ENCODE measurements at places on chromosomes 11 and 22. TPM values are rescaled to one million over a fixed set of nuclear protein-coding genes. Genes with fewer than 3 reads are reported as not detected.

GRCh38 chr11:69383372-69384250 is 89.7 kb downstream of the MYEOV start:
- H3K4me3 ChIP-seq, result no peak overlapping the region
- H3K27ac ChIP-seq, result no peak overlapping the region
- no peaks in the 10 kb centered on the region for H3K36me3 ChIP-seq
- H3K4me1 ChIP-seq, result no peaks in the 10 kb centered on the region
- H3K27me3 ChIP-seq, result no peaks in the 10 kb centered on the region
- no peak for DNase-seq

GRCh38 chr11:58580311-58580710 is 1.4 kb downstream of the ZFP91 start:
- peak overlapping the region; percentile 94 for H3K27ac ChIP-seq
- no peak for DNase-seq
- H3K27me3 ChIP-seq, result no peaks in the 10 kb centered on the region
- peaks cover 57% of the 10 kb centered on the region for H3K4me1 ChIP-seq

DNA sequence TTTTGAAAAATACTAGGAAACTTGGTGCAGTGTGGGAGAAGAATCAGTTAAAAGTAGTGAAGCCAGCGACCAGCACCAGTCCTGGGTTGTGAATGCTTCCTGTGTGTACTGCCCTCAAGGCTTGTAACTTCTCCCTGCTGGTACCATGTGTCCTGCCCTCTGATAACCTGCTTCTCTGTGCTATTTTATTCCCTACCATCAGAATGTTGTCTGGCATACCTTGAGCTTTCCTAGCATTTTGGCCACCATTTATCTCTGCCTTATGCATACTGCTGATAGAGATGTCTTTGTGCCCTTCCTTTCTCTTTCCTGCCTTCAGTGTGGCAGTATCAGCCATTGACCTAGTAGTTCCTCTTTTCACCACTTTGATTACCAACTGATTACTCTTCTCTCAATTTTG is 2.0 kb downstream of the GTF2H1 start:
- peak overlapping the region; percentile 98 for H3K4me3 ChIP-seq
- peaks cover 62% of the 10 kb centered on the region for H3K4me1 ChIP-seq
- DNase-seq, result no peak
- H3K36me3 ChIP-seq, result peaks cover 37% of the 10 kb centered on the region

GRCh38 chr11:65655570-65656332 is 7.0 kb downstream of the RELA start:
- H3K4me1 ChIP-seq, result peaks cover 67% of the 10 kb centered on the region
- H3K36me3 ChIP-seq, result peaks cover 89% of the 10 kb centered on the region
- no peak for DNase-seq
- H3K27ac ChIP-seq, result peak overlapping the region; percentile 32

DNA sequence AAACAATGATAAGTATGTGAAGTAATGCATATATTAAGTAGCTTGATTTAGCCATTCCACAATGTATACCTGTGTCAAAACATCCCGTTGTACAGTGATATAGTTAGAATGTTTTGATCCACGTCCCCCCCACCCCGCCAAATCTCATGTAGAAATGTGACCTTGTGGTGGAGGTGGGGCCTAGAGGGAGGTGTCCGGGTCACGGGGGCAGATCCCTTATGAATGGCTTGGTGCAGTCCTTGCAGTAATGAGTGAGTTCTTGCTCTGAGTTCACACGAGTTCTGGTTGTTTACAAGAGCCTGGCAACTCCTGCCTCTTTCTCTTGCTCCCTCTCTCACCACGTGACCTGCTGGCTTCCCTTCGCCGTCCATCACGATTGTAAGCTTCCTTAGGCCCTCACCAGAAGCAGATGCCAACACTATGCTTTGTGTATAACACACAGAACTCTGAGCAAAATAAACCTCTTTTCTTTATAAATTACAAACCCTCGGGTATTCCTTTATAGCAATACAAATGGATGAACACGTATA is 41.6 kb downstream of the FANCF start:
- no peaks in the 10 kb centered on the region for H3K27me3 ChIP-seq
- H3K27ac ChIP-seq, result no peak overlapping the region
- no peak overlapping the region for H3K4me3 ChIP-seq
- H3K36me3 ChIP-seq, result no peaks in the 10 kb centered on the region
- DNase-seq, result no peak
- no peaks in the 10 kb centered on the region for H3K4me1 ChIP-seq

GRCh38 chr11:93984936-93985335 is 36.2 kb upstream of the HEPHL1 start:
- H3K4me3 ChIP-seq, result no peak overlapping the region
- H3K27ac ChIP-seq, result no peak overlapping the region
- peaks cover 2% of the 10 kb centered on the region for H3K27me3 ChIP-seq
- H3K4me1 ChIP-seq, result no peaks in the 10 kb centered on the region
- H3K36me3 ChIP-seq, result no peaks in the 10 kb centered on the region

GRCh38 chr22:37162221-37163095 is 12.7 kb upstream of the IL2RB start:
- peaks cover 10% of the 10 kb centered on the region for H3K36me3 ChIP-seq
- H3K27me3 ChIP-seq, result no peaks in the 10 kb centered on the region
- H3K4me1 ChIP-seq, result peaks cover 93% of the 10 kb centered on the region
- peak overlapping the region; percentile 31 for H3K4me3 ChIP-seq

- H3K27me3 ChIP-seq, result no peaks in the 10 kb centered on the region
- H3K4me1 ChIP-seq, result no peaks in the 10 kb centered on the region
- no peaks in the 10 kb centered on the region for H3K36me3 ChIP-seq
- no peak for DNase-seq
- no peak overlapping the region for H3K27ac ChIP-seq
- H3K4me3 ChIP-seq, result no peak overlapping the region
Observed at GRCh38 chr11:100584201-100584985, 102.7 kb upstream of the ARHGAP42 start.

DNA sequence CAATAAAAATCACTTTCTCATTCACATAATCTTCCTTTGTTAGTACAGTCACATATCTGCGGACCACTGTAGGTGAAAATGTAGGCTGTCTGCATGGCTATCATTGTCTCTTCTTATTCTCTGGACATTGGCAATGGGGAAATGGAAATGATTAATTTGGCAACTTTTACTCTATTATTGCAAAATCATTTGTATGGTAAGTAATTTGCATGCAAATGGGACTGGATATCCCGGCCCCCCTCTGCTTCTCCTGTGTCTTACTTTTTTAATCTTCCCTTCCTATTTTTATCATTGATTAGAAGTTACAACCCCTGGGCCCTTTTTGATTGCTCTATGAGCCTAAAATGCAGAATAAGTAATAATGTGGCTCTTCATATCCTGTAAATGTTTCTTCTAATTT is 6.0 kb downstream of the GRK3 start:
- no peak for DNase-seq
- H3K4me1 ChIP-seq, result peaks cover 43% of the 10 kb centered on the region
- no peaks in the 10 kb centered on the region for H3K27me3 ChIP-seq
- no peak overlapping the region for H3K27ac ChIP-seq
- no peak overlapping the region for H3K4me3 ChIP-seq
- H3K36me3 ChIP-seq, result peaks cover 25% of the 10 kb centered on the region

GRCh38 chr11:135006800-135007199 is 594.8 kb upstream of the B3GAT1 start:
- no peak overlapping the region for H3K4me3 ChIP-seq
- H3K4me1 ChIP-seq, result no peaks in the 10 kb centered on the region
- no peaks in the 10 kb centered on the region for H3K27me3 ChIP-seq
- H3K27ac ChIP-seq, result no peak overlapping the region
- no peaks in the 10 kb centered on the region for H3K36me3 ChIP-seq

DNA sequence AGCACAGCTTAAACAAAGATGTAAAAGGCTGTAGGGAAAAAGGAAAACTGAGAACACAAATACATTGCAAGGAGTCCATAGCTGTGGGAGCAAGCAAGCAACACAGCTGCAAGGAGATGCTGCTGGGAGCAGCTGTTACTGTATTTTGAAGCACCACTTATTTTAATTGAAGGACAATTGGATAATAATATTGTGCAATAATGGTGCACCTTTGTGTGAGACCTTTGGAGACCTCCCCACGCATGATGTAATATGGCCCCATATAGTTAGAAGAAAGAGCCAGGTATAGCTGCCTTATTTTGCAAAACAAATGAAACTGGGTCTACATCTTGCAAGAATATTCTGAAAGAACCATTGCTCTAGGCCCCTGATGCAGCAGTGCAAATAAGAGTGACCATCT is 191.1 kb upstream of the KIRREL3 start:
- DNase-seq, result no peak
- H3K27me3 ChIP-seq, result no peaks in the 10 kb centered on the region
- H3K4me3 ChIP-seq, result no peak overlapping the region
- no peaks in the 10 kb centered on the region for H3K4me1 ChIP-seq
- no peaks in the 10 kb centered on the region for H3K36me3 ChIP-seq

DNA sequence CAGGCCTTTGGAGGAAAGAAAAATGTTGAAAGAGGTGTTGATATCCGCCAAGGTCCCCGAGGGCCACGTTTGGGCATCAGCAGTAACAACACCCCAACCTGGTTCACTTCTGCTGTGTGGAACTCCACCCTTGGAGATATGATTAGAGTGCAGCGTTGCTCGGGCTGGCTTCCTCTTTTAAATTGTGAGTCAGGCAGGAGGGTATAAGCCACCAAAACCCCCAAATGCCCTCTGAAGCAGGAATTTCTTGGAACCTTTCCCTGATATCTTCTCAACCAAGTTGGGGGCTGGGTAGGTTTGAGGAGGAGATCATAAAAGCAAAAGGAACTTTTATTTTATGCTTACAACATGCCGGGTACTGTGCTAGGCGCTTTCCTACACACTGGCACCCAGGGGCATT is 6.4 kb upstream of the C11orf96 start:
- no peak overlapping the region for H3K4me3 ChIP-seq
- DNase-seq, result no peak
- H3K4me1 ChIP-seq, result peaks cover under 1% of the 10 kb centered on the region
- H3K27me3 ChIP-seq, result peaks cover 33% of the 10 kb centered on the region

DNA sequence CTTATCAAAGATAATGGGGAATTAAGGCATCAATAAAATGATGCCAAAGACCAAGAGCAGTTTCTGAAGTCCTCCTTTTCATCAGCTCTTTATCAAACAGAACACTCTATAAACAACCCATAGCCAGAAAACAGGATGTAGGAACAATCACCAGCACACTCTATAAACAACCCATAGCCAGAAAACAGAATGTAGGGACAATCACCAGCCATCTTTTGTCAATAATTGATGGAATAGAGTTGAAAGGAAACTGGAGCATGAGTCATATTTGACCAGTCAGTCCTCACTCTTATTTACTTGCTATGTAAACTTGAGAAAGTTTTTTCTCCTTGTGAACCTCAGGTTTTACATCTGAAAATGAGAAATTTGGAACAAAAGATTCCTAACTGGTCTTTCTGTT is 10.0 kb downstream of the MS4A2 start:
- no peak for DNase-seq
- H3K36me3 ChIP-seq, result no peaks in the 10 kb centered on the region
- no peaks in the 10 kb centered on the region for H3K27me3 ChIP-seq
- H3K27ac ChIP-seq, result no peak overlapping the region

- H3K4me1 ChIP-seq, result peaks cover 76% of the 10 kb centered on the region
- H3K4me3 ChIP-seq, result no peak overlapping the region
- H3K27ac ChIP-seq, result no peak overlapping the region
- DNase-seq, result no peak
Observed at GRCh38 chr11:68333173-68333572, 20.8 kb downstream of the LRP5 start.

DNA sequence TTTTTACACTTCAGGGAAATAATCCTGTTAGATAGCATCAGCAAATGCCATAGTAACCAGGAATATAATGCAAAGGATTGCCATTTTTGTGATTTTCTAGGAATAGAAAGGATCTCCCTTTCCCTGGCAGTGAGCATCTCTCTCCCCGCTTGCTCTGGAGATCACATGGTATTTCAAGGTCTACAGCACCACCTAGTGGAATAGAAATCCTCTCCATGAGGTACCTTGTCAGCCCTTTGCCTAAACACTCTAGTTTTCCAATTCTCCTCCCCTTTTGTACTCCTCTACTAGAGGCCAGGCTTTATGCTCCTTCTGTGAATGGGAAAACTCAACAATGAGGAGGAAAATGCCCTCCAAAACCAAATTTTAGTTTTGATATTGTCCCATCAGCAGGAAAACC is 78.4 kb downstream of the XRRA1 start:
- H3K36me3 ChIP-seq, result peaks cover 75% of the 10 kb centered on the region
- DNase-seq, result no peak
- no peaks in the 10 kb centered on the region for H3K4me1 ChIP-seq
- H3K27me3 ChIP-seq, result no peaks in the 10 kb centered on the region
- no peak overlapping the region for H3K27ac ChIP-seq
- H3K4me3 ChIP-seq, result no peak overlapping the region

- H3K27me3 ChIP-seq, result peaks cover 8% of the 10 kb centered on the region
- no peaks in the 10 kb centered on the region for H3K36me3 ChIP-seq
- H3K4me1 ChIP-seq, result peaks cover 28% of the 10 kb centered on the region
- H3K4me3 ChIP-seq, result no peak overlapping the region
Observed at GRCh38 chr11:121321614-121322243, 29.2 kb downstream of the SC5D start.

- no peak for DNase-seq
- no peak overlapping the region for H3K27ac ChIP-seq
- no peak overlapping the region for H3K4me3 ChIP-seq
- no peaks in the 10 kb centered on the region for H3K4me1 ChIP-seq
- H3K27me3 ChIP-seq, result no peaks in the 10 kb centered on the region
Observed at GRCh38 chr11:27025957-27026733, 14.5 kb upstream of the BBOX1 start.

DNA sequence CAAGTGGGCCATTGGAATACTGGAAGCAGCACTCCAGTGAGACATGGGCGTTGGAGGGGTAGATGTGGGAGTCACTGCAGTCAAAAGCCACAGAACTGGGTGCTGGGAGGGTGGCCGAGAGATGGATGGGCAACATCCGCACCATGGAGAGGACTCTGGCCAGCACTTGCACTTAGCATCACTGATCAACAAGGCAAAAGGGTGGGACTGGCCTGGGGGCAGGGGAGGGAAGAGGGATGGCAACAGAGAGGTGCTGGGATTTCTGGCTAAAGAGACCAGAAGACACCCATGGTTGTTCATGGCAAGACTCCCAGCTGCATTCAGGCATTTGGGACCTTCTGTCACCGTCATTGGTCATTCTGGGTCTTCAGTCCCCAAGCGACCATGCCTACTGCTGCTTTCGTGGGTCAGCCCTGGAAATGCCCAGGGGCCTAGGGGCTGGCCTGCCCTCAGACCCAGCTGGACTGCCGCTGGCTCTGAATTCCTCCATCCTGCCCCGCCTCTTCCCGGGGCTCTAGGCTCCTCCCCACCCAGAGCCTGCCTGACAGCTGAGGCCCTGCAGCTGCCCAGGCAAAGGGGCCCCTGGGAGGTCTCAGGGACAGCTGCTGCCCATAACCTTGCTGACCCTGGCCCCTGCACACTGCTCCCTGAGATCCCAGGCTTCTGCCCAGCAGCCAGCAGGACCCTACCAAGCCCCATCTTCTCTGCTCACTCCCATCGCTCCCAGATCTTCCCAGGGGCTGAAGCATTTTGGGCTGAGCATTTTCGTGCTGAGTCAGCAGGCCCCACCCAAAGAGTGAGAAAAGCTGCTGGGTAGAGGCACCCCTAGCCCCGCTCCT is 13.0 kb upstream of the CDC42EP2 start:
- H3K4me3 ChIP-seq, result no peak overlapping the region
- no peaks in the 10 kb centered on the region for H3K4me1 ChIP-seq
- no peak overlapping the region for H3K27ac ChIP-seq
- H3K36me3 ChIP-seq, result peaks cover 9% of the 10 kb centered on the region
- no peak for DNase-seq

ANO9 gene
- 73.5 TPM for total RNA-seq

C22orf42 gene
- total RNA-seq, result not detected

NXPE4 gene
- total RNA-seq, result not detected

GLYAT gene
- not detected for total RNA-seq

GAS2L1 gene
- total RNA-seq, result 23.4 TPM

BCO2 gene
- 1.0 TPM for total RNA-seq

APOL6 gene
- total RNA-seq, result 72.4 TPM

WT1 gene
- total RNA-seq, result not detected
